ENCODE measurements at places on chromosomes 4 and X.

- no peak for DNase-seq
Measured at GRCh38 chr4:102717448-102718092, 43.2 kb downstream of the MANBA start.

- DNase-seq: no peak
Measured at GRCh38 chrX:119481323-119481801, 13.1 kb downstream of the SLC25A5 start.

DNA sequence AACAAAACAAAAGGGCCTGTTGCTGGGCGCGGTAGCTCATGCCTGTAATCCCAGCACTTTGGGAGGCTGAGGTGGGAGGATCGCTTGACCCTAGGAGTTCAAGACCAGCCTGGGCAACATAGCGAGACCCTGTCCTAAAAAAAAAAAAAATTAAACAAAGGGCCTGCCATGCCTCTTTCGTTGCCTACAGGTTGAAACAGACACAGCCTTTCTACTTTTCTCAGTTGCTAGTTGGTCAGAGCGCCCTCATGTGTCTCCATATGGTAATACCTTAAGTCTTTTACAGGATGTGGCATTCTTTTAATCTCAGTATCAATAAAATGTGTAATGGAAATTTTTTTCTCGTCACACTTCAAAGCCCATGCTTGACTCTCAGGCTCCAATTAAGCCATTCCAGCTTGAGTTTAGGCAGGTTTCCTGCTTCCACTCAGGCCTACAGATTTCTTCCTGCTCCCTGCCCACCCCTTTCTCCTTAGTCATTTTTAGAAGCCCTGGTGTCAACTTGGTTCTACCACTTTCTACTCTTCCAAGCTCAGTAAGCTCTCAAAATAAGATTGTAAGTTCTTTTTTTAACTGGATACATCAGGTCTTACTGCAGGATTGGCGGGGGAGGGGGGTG is 4.6 kb upstream of the SOWAHD start:
- DNase-seq: peak; percentile 23

- no peak for DNase-seq
Measured at GRCh38 chr4:155966731-155967395, 13.2 kb upstream of the CTSO start.

GRCh38 chrX:68934922-68935321 is 106.1 kb downstream of the EFNB1 start:
- DNase-seq: no peak

GRCh38 chr4:53622739-53623151 is 31.5 kb upstream of the LNX1 start:
- DNase-seq: no peak

DNA sequence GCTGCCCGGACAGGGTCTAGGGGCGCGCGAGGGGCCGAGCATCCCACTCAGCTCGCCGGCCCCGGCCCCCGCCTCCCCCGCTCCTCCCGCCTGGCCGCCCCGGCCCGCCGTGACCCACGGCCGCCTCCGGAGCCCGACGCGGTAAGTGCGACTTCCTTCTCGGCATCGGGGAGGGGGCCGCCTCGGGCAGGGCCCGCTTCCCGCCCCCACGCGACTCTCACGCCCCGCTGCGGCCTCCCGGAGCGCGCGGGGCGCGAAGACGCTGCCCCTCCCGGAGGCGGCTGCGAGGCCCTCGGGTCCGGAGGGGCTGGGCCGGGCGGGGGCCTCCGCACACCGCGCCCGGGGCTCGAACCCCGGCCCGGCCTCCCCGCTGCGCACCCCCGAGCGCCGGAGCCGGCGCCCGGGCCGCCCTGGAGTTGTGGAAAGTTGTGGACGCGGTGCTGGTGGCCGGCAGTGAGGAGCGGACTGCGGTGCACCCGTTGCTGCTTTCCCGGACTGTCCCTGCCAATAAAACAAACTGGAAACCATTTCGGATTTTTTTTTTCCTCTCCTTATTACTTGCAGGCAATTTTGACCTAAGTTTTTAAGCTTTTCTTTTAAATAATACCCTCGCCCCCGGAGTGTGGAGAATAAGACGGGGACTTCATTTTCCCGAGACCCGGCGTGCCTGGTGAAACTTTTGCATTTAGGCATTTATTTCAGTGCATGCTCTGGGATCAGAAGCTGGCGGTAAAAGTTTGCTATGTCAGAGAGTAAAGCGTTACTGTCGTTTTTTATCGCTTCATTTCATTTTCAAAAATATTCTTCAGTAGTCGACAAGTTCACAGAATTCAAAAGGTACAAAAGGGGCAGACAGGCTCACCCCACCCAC is 13.0 kb upstream of the TMEM156 start:
- DNase-seq: no peak

DNA sequence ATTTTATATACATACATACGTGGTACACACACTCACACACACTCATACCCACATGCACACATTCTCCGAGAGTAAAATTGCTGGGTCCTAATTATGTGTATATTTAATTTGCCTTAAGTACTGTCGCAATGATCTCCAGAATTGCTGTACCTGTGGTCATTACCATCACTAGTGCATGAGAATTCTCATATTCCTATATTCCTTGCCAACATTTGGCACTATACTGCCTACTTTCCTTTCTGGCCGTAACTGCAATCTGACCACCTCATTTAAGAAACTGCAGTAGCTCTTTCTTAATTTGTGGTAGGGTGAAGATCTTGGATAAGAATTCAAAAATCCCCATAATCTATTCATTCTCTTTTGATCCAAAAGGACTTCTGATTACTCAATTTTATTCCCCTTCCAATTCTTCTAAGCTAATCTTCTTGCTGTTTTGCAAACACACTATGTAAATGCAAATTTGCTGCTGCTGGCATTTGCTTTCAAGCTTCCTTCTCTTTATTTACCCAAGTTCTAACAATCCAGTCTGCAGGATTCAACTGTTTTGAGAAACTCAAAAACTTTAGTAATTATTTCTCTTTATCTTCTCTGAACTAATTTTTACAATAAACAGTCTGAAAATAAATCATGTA is 45.1 kb downstream of the ASIC5 start:
- DNase-seq: no peak

GRCh38 chr4:189305500-189305899 is 635.2 kb upstream of the FRG1 start:
- no peak for DNase-seq

- no peak for DNase-seq
Measured at GRCh38 chr4:155377276-155377675, 511 bp upstream of the MAP9 start.

- no peak for DNase-seq
Measured at GRCh38 chr4:174154215-174154854, 129.1 kb downstream of the FBXO8 start.

DNA sequence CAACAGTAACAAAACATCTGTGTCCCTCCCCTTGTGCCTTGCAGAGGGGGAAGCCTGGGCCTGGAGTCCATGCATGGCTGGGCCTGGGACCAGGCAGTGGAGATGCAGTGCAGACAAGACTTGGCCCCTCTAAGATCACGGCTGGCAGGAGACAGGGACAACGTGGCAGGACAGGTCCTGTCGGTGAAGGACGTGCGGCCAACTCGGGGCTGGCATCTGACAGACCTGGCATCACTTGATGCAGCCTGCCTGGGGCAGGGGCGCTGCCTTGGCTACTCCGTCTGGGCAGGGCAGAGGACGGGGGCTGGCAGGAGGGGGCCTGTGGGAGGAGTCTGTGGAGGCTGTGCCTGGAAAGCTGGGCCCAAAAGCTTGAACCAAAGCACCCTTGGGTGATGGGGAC is 112.1 kb downstream of the CPZ start:
- DNase-seq: no peak

Data from NCI-H524 treated with DMSO at 0.1 percent for 48 hours (cell line).